Esophagus mucosa (tissue), 1 donor: ENCODE measurements at places on chromosomes 11 and 22.

GRCh38 chr11:83292709-83293456, 6.7 kb upstream of the CCDC90B start:
- ATAC-seq = peak; percentile 81

- ATAC-seq = no peak
These were observed 255.1 kb downstream of the TTC28 start for GRCh38 chr22:28424427-28425080.

GRCh38 chr22:45832959-45833580, 143.9 kb downstream of the WNT7B start:
- ATAC-seq = peak; percentile 85

DNA sequence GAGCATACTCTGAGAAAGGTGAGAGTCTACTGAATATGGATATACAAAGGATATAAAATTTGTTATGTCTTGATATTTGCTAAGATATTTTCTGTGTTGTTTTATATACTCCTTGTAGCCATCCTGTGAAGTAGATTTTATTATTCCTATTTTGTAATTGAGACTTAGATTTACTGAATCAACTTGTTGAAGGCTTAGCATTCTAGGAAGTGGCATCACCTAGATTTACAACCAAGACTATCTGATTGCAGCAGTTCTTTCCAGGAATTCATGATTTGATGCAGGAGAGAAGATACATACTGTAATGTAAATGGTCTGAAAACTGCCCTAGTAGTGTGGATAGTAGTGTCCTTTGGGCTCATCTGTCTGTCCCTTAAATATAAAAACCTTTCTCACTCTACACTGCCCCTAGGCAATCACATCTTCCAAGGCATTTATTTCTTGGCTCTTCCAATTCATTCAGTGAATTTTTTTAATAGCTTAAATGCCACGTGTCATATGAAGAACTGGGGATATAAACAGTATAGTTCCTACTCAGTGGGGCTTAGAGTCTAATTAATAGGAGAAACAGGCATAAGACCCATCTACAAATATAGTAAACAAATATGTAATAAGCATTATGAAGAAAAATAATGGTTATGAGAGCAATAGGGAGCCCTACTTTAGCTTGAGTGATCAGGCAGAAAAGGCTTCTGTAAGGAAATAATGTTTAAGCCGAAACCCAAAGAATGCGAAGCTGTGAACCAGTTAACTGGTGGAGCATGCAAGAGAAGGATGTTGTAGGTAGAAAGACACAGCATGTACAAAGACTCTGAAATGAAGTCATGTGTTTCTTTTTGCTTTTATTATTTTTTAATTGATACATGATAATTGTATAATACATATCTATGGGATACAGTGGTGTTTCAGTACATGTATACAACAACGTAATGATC, 13.6 kb downstream of the IPO7 start:
- ATAC-seq = no peak

GRCh38 chr22:44648085-44648820, 53.8 kb upstream of the PRR5 start:
- ATAC-seq = peak; percentile 53

DNA sequence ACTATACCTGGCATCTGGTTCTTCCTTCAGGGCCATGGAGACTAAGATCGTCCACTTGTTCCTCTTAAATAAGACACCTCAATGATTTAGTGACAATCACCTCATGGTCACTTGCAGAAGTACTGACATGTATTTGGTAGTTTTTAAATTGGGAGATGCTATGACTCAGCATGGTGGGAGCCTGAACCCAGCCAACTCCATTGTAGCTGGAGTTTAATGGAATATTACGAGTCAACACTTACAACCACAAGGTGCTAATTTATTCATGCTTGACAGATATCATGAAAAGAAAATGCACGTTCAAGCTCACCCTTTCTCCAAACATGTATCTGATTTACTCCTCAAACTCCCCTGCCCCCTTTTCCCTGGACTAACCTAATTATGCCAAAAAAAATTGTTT, 16.6 kb upstream of the APOL3 start:
- ATAC-seq = no peak

DNA sequence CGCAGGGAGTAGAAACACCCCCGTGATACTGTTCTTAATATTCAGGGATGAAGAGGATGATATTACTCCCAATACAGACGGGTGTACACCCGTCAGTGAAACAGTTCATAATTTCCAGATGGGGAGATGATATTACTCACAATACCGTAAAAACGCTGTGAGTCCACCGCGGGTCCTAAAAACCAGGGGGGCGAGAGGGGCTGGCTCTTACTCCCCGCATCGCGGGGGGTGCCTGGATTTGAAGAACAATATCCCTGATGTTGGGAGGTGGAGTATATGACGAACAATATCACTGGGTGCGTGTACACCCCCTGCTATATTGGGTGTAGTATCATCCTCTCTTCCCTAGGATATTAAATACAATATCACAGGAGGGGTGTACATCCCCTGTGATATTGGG, 20.5 kb upstream of the APOL5 start:
- no peak for ATAC-seq

GRCh38 chr11:110148775-110149744, 55.9 kb downstream of the ZC3H12C start:
- peak; percentile 71 for ATAC-seq

- peak; percentile 57 for ATAC-seq
These were observed 4.2 kb downstream of the LGR4 start for GRCh38 chr11:27468209-27468994.

GRCh38 chr11:86463120-86463519, 88.4 kb downstream of the CCDC81 start:
- peak; percentile 26 for ATAC-seq

DNA sequence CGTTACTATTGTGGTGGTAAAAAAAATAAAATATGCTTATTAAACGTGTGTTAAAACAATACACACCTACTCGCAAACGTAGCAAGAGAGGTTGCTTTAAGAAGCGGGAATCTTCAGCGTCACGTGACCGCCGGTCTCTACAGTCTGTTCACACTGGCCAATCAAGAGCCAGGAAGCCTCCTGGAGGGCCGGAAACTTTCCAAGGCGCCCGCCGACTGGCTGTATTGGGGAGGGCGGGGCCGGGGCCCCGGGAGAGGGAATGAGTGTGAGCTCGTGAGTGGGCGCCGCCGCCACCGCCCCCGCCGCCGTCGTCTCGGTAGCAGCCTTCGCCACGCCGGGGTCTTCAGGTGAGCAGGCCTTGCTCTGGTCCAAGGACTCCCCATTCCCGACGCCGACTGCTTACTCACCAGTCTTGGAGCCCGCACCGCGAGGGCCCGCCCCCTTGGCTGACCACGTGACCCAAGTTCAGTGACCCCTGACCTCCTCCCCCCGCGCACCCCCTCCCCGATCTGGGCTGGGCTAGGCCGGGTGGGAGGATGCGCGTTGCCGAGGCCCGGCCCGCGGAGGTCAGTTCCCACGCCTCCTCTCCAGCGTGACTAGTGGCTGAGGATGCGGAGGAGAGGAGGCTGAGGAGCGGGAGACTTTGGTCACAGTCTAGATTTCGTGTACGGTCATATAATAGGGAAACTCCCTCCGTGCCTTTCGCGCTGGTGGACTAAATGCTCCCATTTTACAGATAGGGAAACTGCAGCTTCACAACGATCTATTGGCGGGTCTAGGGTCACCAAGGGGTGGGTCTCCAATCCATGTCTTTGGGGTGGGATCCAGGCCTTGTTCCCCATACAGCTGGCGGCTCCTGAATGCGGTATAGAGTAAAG, at the start of gene TAF6L:
Gene TAF6L, plus strand, starts transcription at position 253 of the 878 bp plus-strand sequence. CDS start 4,388 bp downstream, outside the sequence.
- ATAC-seq = peak; percentile 96

GRCh38 chr11:93525601-93526345, 17.4 kb downstream of the SMCO4 start:
- ATAC-seq = no peak

DNA sequence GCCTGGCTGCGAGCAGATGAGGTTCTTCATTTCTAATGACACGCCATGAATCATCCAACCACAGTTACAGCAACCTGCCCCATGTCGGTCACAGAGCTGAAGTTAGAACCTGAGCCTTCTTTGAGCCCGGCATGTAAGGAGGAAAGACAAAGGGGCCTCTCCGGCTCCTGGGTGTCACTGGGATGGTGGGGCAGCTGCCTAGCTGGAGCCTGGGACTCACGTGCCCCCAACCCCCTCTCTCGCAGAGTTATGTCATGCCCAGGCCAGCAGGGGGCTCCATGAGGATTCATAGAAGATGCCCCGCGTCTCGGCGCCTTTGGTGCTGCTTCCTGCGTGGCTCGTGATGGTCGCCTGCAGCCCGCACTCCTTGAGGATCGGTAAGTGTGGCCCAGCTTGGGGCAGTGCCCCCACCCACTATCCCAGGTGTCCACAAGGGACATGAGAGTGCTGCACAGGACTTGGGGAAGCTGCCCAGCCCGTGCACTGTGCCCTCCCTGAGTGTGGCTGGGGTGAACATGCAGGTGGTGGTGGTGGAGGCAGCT, 148.5 kb downstream of the GRIK4 start:
- peak; percentile 31 for ATAC-seq

DNA sequence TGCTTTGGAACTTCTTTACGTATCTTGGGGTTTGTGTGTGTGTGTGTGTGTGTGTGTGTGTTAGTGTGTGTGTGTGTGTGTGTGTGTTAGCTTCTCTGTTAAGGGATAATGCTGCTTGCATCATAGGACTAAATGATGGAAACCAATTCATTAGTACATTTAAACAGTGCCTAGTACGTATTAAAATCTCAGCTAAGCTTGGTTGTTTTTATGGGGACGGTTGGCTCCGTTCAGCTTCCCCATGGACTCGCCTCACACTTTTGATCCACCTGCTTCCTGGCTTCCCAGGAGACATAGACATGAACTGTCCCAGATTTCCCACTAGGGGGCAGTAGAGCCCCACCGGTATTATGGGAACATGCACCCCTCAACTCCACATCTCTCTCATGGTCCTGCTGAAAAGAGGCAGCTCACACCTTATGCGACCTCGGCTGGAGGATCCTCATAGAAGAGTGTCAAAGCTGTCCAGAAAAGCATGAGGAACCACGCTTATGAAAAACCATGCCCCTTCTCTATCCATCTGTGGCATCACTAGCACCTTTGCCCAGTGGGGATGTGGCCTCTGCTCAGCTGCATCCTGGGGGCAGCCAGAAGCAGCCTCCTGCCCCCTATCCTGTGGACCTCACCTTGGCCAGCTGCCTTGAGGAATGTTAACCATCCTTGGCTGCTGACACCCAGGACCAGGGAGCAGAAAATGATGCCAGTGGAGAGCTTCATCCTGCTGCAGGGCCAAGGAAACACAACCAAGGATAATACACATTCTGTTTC, 9.7 kb upstream of the SAAL1 start:
- ATAC-seq = peak; percentile 87

DNA sequence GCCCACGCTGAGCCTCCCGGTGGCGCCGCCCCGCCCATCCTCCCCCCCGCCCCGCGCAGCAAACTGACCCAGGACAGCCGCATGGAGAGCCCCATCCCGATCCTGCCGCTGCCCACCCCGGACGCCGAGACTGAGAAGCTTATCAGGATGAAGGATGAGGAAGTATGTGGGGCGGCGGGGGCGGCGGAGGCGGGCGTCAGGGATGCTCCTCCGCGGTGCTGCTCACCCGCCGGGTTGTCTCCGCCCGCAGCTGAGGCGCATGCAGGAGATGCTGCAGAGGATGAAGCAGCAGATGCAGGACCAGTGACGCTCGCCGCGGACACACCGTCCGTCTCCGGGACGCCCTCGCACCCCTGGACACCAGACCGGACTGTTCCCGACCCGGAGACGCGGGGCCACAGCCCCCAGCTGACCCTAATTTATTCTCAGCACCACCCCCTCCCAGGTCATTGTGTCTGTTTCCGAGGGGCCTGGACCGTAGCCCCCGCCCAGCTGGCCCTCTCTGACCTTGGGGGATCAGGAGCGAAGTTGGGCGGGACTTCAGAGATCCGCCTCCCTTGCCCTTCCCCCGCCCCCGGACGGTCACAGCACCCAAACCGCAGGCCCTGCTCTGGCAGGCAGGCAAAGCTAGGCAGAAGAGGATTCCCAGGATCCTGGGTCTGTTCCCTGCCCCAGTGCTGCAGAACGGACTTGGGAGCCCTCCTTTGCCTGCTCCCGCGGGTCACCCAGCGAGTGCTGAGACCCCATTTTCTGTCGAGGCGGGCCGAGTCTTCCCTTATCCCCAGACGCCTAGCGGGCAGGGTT, 959 bp upstream of the GP1BB start:
- ATAC-seq = no peak

GRCh38 chr11:61635304-61635703, 44.9 kb upstream of the DAGLA start:
- ATAC-seq = no peak

DNA sequence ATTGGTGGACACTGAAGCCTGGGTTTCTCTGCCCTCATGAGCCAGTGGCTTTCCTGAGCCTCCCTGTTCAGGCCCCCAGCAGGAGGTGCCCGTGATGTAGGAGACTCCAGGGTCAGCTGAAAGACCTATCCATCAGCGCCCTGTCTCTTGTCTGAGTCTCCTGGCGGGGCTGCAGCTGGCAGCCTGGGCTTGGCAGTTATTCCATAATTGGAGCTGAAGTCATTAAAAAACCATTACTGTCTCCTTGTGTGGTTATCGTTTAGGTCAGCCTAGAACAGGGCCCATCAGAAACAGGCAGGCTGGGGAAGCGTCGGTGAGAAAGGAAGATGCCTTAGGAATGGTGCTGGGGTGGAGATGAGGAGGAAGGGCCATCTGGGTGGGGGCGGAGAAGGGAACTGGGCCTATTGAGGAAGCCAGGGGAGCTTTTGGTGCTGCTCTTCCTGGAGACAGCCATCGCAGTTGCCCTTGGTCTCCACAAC, 5.0 kb downstream of the TUB start:
- ATAC-seq = no peak

- no peak for ATAC-seq
These were observed 8.7 kb downstream of the MS4A15 start for GRCh38 chr11:60765355-60765754.

GRCh38 chr11:93515441-93516025, 27.7 kb downstream of the SMCO4 start:
- no peak for ATAC-seq

DNA sequence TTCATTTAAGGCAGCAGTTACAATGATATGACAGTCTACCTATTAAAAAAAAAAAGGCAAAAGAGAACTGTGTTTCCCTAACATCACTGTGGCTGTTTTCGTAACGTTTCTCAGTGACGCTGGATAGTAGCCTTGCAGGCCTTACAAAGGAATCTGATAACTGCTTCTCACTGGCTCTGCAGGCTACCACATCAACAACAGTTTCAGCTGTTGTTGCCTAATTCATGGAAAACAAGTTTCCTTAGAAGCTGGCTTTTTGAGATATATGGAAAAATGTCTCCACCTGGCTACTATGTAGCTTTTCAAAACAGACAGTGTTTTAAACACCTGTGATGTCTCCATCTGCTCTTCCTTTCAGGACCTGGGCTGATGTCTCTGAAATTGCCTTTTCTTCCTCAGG, 3.8 kb downstream of the OR51V1 start:
- no peak for ATAC-seq

DNA sequence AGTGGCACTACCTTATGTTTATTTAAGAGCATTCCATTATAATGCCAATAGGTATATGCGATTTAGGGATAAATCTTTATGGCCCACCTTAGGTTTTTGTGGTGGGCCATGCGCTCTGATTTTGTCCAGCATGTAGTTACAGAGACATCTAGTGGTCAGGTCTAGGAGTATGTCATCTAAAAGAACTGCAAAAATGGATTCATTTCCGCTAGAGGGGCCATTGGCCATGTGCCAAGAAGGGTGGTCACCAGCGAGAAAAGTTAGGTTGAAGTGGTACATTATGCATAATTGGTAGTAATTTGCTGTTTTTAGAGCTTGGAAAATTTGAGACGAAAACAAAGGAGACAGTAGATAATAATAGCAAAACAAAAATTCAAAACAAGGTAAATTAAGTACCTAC, 27.7 kb downstream of the LRRC4C start:
- no peak for ATAC-seq
